ENCODE measurements at places on chromosomes 3 and 15.

DNA sequence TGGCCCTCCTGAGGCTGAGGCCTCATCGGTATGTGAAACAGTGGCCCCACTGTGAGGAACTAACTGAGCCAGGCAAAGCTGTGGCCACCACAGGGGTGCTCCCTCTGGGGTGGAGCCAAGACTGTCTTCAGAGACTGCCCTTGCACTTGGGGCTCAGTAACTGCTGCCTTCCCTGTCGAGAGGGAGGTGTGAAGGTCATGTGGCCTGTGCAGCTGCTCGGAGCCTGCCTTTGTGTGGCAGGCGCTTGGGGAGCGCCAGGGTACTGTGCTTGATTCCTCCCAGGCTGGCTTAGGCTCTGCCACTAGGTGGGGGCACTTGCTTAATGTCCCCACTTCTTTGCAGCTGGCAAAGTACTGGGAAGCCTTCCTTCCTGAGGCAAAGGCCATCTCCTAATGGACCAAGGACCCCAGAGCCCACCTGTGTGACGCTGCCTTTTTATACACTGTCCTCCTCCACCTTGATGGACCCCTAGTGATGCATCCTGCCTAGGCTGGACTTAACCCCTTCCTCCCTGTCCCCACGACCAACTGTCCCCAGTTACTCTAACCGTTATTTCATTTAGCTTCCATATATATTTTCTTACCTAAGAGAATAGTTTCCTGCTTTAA lies 14.2 kb upstream of the SNX22 start:
- DNase-seq, result no peak

GRCh38 chr3:22117091-22117490 lies 366.1 kb upstream of the ZNF385D start:
- no peak for DNase-seq

DNA sequence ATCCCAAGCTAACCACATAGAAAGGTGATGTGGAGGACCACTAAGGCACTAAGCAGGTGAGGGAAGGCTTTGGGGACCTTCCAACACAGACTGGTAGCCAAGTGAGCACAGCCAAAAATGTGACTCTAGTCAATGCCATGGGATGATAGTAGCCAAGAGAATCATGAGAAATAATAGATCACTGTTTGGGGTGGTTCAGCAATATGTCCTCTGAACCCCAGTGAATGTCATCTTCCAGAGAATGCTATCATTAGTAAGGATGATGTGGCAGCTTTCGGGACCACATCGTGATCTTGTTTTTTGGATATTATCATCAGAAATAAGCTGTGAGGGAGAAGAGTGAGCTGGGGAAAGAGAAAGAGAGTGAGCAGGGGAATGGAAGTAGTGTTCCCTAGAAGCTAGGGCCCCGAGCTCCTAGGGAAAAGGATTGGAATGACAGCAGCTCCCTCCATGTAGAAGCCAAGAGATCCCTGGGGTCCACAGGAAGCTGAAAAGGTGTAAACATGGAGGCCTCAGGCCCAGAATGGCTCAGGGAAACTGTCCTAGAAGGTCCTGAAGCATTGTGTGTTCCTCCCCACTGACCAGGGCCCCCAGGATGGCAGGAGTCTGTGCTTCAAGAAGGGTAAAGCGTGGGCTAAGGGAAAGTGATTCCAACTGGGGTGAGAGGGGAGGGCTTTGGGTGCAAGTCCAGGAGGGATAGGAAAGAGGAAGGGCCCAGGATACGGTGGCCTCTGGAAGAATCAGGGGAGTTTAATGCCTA lies 56.6 kb upstream of the KLF13 start:
- DNase-seq, result no peak

- DNase-seq, result no peak
Observed at GRCh38 chr3:136166507-136166906, 29.6 kb downstream of the MSL2 start.

GRCh38 chr15:27564656-27565055 lies 534.5 kb downstream of the OCA2 start:
- DNase-seq, result no peak

DNA sequence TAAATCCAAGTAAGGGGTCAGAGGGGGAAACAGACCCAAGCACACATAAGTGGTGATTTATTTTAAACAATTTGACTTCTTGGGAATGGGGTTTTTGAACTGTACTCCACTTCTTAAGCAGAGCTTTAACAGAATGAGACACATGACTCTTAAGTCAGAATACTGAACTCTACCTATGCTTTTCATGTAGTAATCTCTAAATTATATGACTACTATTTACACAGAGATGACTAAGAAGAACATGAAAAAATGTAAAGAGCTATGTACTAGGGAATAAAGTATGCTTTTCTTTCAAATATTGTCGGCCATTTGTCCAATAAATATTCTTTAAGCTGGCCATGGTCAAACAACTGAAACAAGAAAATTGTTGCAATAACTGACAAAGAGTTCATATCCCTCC lies 35.2 kb downstream of the TRANK1 start:
- no peak for DNase-seq

DNA sequence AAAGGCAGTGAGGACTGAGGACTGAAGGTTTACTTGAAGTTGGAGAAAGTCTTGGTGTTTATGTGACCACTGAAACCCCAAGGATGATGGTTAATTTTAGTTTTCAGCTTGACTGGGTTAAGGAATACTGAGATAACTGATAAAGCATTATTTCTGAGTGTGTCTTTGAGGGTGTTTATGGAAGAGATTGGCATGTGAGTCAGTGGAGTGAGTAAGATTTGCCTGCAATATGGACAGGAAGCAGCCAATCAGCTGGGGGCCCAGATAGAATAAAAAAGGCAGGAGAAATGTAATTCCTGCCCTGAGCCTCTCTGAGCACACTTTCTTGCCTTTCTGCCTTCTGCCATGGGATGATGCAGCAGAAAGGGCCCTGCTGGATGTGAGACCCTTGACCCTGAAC lies 92.4 kb downstream of the KBTBD8 start:
- DNase-seq, result no peak

DNA sequence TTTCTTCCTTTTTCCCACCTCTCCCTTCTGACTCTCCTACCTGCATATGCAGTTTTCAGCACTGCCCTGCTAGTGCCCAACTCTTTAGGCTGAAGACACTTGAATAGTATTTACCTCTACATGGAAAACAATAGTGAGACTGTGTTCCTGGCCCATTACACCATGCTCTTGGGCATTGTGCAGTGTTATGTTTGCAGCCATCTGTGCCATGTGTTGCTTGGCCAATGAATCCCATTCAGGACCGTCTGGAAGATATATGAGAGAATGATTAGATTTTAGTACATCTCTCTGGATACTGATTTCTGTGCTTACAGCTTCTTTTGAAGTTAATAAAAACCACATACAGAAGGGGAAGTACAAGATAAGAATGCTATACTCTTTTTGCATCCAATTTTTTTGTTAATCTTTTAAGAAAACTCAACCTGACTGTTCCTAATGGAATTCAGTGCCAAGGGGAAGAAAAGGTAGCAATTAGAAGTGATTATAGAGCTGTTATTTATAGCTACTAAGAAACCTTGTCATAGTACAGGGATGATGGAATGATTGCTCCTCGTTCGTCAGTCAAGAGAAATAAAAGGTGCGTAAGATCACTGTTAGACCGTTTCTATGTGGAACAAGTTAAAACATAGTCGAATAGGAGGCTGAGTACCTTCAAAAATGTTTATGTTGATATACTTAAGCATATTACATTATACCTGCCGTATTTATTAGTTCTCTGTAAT lies 58.9 kb downstream of the TMEM41A start:
- DNase-seq, result no peak

DNA sequence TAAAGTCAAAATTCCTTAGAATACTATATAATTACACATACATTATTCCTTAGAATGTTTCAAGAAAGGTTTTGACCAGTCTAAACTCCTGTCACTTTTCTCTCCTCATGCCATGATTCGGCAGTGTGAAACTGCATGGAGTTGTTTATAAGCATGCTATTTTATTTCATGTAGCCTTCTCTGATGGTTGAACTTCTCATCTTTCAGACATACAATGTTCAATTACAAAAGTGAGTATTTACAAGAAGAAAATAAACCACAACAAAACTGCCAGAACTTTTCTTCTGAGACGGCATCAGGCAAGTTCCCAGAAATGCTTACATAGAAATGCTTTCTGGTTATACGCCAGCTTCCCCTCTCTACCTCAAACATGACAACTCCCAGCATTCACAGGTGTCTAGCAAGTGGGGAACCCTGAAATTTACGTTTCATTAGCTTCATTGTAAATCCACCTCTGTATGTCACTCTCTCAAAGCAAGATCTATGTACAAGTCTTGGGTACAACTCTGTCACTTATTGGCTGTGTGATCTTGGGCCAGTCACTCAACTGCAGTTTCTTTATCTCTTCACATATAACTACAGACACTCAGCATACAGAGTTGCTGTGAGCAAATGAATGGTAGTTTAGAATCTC lies 42.7 kb downstream of the HDGFL3 start:
- DNase-seq, result no peak

DNA sequence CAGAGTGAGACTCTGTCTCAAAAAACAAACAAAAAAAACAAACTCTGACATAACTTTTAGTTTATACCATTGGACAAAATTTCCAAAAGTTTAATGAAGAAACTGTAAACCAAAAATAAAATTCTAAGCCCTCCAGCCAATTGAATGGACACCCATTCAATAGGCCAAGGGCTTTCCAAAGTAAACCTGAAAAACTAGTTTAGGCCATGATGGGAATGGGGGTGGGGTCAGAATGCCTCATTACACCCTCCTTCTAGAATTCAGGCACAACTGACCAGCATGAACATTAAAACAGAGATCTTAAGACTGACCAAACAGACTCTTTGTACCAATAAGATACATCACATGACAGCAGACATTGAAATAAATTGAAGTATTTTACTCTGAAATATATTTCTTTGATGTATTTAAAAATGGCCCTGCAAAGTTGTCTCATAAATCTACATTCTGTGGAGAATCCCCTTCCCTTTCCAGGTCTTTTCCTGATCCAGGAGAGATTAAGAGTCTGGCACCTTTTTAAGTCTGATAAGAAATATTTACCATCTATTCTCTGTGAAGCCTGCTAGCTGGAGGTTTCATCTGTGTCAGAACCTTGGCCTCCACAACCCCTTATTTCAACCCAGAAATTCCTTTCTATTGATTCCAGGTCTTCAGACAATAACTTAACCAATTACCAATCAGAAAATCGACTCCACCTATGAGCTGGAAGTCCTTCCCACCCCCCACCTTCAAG lies 15.7 kb downstream of the THOC7 start:
- no peak for DNase-seq

DNA sequence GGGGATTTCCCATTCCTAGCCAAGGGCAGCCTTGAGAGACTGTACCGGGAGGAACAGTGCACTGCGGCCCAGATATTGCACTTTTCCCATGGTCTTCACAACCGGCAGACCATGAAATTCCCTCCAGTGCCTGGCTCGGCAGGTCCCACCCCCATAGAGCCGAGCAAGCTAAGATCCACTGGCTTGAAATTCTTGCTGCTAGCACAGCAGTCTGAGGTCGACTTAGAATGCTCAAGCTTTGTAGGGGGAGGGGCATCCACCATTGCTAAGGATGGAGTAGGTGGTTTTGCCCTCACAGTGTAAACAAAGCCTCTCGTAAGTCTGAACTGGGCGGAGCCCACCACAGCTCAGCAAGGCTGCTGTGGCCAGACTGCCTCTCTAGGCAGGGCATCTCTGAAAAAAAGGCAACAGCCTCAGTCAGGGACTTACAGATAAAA lies 156.3 kb downstream of the FRMD5 start:
- no peak for DNase-seq

DNA sequence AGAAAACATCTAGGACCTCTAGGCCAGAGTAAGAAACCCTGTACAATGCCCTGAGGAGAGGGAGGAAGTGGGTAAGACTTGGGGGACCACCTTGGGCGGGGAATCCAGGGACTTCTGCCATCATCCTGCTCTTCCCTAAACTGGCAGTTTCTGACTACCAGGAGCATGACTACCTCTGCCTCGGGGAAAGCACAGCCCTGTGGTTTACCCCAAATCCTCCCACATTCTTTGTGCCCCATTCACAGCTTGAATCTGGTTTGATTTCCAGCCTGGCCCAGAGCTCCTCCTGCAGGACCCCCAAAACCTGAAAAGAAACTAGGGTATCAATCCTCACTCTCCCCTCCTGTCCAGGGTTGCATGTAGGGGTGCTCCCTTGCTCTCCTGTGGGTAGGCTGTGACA lies 4.7 kb downstream of the C3orf18 start:
- DNase-seq, result no peak

- DNase-seq, result no peak
Observed at GRCh38 chr3:132637590-132637989, 22.0 kb downstream of the ACAD11 start.

DNA sequence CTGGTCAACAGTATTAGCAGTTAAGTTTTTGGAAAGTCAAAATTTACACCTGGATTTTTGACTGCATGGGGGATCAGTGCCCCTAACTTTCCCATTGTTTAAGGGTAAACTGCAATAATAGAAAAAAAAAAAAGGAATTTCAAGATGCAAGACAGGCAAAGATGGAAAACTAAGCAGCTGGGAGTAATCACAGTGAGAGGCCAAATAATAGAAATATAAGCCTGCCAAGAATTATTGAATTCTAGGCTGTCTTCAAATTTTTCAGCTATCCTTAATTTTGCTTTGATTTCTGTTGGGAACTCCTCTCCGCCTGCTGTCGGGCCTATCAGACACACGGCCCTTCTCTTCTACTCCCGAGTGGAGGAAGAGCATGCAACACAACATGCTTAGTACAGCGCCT lies 215.5 kb upstream of the LMCD1 start:
- no peak for DNase-seq

DNA sequence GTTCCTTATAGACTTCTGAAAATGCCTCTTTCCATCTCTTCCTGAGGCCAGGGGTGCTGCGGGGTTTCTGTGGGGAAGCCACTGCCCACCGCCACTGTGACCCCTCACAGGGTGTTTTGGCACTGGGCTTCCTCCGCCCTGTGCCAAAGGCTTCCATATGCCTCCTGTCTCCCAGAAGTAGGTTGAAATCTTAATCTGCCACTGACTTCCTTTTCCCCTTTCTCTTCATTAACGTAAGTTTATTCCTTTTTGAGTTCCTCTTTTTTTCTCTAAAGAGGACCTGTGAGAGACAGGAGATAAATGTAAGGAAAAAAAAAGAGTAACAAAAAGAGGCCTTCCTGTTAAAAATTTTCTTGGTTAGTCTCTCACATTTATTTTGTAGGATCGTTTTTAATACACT lies 220.5 kb downstream of the CTNNB1 start:
- no peak for DNase-seq

- DNase-seq, result no peak
Observed at GRCh38 chr3:38313695-38314094, 31.6 kb downstream of the SLC22A14 start.

GRCh38 chr15:77642793-77643430 lies 10.2 kb upstream of the LINGO1 start:
- DNase-seq, result no peak

DNA sequence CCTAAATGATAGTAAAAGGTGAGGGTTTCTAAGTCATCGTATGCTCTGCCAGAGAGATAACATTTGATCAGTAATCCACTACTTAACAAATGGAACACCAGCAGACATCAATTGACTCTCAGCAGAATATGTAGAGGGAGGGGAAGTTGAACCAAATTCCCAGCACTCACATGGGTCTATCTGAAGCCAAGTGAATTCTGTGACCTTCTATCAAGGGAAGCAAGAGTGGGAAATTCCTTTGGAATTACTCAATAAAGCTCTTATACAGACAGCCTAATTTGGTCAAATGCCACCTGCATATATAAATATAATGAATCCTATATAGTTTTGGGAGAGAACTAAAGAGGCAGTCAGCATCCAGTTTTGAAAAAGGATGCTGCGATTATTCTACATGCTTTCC lies 15.8 kb upstream of the KCNMB2 start:
- no peak for DNase-seq

GRCh38 chr3:189975391-189975990 lies 145.2 kb downstream of the P3H2 start:
- no peak for DNase-seq

All from bone marrow (tissue), 2 donors.